Activated naive CD8-positive, alpha-beta T cell treated with anti-CD3 and anti-CD28 coated beads for 36 hours (primary cell): ENCODE measurements at places on chromosomes 3 and 15. TPM values are rescaled to one million over a fixed set of nuclear protein-coding genes. Genes with fewer than 3 reads are reported as not detected.

THRB gene
- total RNA-seq: not detected

CHRM5 gene
- not detected for total RNA-seq

DNA sequence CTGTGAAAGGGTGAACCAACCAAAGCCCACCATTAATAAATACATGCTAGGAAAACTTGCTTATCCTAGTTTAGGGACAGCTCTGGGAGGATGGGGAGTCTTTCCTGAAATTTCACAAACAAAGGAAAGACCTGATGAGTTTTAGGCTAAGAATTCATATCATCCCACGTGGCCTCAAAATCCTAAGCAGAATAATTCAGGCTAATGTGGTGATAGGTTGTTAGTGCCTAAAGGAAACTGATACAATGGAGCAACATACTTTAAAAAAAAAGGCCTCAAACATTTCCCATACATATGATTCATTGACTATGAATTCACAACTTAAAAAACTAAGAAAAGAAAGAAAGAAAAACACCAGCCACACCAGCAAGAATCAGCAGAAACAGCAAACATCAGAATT is 126.9 kb upstream of the CNTN4 start:
- H3K27ac ChIP-seq: no peak overlapping the region
- no peaks in the 10 kb centered on the region for H3K4me1 ChIP-seq
- no peaks in the 10 kb centered on the region for H3K27me3 ChIP-seq
- H3K4me3 ChIP-seq: no peak overlapping the region

DNA sequence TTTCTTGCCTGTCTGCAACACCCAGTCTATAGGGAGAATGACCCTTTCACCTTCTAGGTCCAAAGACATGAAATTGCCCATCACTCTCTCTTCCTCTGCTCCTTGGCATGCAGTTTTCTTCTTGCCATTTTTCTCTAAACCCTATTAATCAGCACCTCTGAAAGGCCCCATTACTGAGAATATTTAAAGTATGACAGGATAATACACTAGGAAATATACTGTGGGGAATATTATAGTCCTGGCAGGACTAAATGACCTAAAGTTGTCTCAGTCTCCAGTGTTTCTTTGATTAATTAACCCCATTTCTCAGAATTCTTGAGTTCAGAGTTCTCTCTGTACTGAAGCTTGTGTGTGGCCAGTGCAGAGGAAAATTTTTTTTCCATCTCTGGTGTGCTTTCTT is 730.7 kb downstream of the AGBL1 start:
- no peak overlapping the region for H3K27ac ChIP-seq
- H3K27me3 ChIP-seq: no peaks in the 10 kb centered on the region

- H3K27ac ChIP-seq: no peak overlapping the region
- peaks cover 8% of the 10 kb centered on the region for H3K4me1 ChIP-seq
- DNase-seq: no peak
- H3K27me3 ChIP-seq: peaks cover 53% of the 10 kb centered on the region
Observed at GRCh38 chr3:181691901-181692300, 19.8 kb upstream of the SOX2 start.

DNA sequence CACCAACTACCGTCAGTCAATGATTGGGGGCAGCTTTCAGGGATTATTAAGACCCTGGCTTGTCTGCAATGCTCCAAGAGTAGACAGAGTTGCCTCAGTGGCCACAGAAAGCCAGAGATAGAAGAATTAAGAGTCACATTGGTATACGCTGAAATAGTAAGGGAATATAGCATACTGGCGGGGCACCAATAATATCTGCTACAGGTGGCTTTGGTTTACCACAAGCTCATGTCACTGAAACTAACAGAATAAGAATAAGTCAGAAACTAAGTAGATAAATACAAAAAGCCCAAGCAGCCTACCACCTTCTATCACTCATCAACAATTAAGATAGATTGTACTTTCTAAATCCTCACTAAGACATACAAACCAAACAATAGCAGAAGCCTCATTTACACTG is 2.5 kb upstream of the FHIT start:
- DNase-seq: no peak
- H3K27me3 ChIP-seq: peaks cover 20% of the 10 kb centered on the region
- peaks cover 4% of the 10 kb centered on the region for H3K36me3 ChIP-seq
- H3K4me1 ChIP-seq: peaks cover 18% of the 10 kb centered on the region
- no peak overlapping the region for H3K4me3 ChIP-seq
- H3K27ac ChIP-seq: no peak overlapping the region

- no peaks in the 10 kb centered on the region for H3K36me3 ChIP-seq
- H3K27ac ChIP-seq: no peak overlapping the region
- H3K4me3 ChIP-seq: no peak overlapping the region
- H3K27me3 ChIP-seq: no peaks in the 10 kb centered on the region
- peaks cover 13% of the 10 kb centered on the region for H3K4me1 ChIP-seq
- no peak for DNase-seq
Observed at GRCh38 chr3:31274326-31275024, 258.2 kb upstream of the STT3B start.

DNA sequence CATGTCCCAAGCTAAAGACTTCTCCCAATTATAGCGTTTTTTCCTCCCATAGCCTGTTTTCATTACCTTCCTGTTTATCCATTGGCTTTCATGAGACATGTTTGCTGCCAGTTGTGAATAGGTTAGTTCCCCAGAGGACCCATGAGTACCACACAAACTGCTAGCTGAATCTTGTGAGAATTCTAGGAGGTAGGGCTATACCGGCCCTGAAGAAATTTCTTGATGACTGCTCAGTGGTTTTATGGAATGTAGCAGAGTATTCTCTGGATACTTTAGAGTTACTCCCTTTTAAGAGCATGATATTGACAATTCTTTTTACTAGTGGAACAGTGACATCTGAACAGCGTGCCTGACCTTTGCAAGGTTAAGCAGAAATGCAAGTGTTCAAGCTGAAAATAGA is 210.4 kb downstream of the MCTP2 start:
- H3K27ac ChIP-seq: no peak overlapping the region
- no peaks in the 10 kb centered on the region for H3K4me1 ChIP-seq
- DNase-seq: no peak
- H3K27me3 ChIP-seq: no peaks in the 10 kb centered on the region
